ENCODE measurements at places on chromosomes 1 and 21.

DNA sequence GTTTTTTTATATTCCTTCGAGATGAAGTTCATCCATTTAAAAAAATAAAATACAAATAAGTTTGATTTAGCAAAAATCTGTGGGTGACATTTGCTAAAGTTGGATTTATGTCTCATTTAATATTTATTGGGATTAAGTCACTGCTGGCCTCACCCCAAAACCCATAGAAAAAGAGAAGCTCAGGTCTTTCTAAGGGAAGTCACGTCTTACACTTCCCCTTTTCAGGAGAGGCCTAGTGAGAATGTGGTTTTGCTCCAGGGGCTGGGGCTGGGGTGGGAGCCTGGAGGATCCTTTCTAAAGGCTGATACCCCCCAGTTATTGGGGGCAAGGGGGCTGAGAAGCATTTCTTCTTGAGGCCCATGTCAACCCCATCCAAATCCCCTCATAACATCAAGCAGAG, 300.3 kb downstream of the DSCAM start:
- DNase-seq, result no peak

GRCh38 chr1:71312545-71312944, 231.7 kb upstream of the ZRANB2 start:
- no peak for DNase-seq

DNA sequence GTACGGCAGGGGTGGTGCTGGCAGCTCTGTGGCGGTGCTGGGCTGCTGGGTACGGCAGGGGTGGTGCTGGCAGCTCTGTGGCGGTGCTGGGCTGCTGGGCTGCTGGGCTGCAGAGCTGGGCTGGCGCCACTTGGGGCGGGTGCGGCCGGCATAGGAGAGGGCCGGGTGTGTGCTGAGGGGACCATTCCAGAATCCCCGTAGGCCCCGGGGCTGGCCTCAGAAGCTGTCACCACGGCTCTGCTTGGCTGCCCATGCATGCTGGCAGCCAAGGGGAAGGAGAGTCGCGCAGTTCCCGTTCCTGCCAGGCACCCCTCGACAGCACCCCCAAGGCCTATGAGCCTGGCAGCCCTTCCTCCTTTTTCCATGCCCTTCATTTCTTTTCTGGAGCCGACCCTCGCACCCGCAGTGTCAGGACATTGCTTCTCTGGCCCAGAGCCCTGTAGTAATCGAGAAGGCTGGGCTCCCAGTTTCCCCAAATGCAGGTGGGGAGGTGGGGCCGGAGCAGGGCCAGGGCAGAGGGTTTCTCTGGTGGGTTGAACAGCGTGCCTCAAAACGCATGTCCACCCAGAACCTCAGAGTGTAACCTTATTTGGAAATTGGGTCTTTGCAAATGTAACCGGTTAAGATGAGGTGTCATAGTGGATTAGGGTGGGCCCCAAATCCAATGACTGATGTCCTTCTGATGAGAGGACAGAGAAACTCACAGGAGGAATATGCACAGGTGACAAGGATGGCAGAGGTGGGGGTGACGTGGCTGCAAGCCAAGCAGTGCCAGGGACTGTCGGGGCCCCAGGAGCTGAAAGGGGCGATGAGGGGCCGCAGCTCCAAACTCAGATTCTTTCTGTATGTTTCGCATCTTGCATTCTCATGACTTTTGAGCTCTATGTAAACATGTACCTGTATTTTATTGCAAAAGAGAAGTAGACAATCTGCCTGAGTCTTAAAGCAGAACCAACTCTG, 71.0 kb upstream of the ACTRT2 start:
- DNase-seq, result no peak

DNA sequence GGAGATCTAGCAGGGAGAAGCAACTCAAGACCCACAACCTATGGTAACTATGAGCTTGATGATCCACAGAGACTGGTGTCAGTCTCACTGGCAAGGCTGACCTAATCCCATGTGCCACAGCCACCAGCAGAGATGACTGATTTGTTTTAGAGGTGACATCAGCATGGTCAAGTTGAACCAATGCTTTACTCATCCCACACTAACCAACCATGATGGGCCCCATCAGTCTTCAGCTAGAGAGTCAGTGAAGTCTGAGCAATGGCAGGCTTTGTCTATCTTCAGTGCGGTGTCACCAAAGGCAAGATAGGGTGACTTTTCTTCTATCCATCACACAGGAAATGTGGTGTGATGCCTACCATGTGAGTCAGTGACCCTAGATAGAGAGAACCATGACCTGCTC, 1470.7 kb downstream of the NCAM2 start:
- DNase-seq, result no peak

GRCh38 chr1:51648180-51649109, 31.6 kb downstream of the OSBPL9 start:
- no peak for DNase-seq

DNA sequence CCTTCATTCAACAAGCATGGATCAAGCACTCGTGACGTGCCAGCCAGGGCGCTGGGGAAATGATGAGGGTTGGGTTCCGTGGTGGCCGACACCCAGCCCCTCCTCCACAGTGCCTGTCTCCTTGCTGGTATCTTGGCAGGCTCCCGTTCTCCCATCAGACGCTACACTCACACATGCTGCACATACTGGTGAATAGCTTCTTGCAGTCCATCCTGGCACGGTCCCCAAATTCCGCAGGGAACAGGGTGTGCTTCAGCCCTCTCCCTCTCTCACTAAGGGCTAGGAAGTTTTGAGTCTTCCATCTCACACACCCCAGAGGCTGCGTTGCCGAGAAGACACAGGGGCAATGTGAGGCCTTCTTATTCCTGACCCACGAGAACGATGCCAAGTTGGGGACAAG, 10.1 kb upstream of the MEF2D start:
- DNase-seq, result no peak

GRCh38 chr1:16461681-16462080, 21.2 kb downstream of the NECAP2 start:
- no peak for DNase-seq
